Heart right ventricle (tissue), 16 donors: ENCODE measurements at places on chromosomes 16 and 17. TPM values are rescaled to one million over a fixed set of nuclear protein-coding genes. Genes with fewer than 3 reads are reported as not detected.

KRT9 gene
- not detected for polyA plus RNA-seq

FOXN1 gene
- not detected for polyA plus RNA-seq

HS3ST3B1 gene
- polyA plus RNA-seq = 0.73 TPM

PMP22 gene
- 62.0 TPM for polyA plus RNA-seq

MTMR4 gene
- polyA plus RNA-seq = 9.6 TPM

KREMEN2 gene
- polyA plus RNA-seq = not detected

ZNF764 gene
- polyA plus RNA-seq = 11.7 TPM

SAMD14 gene
- 3.8 TPM for polyA plus RNA-seq

TP53TG3D gene
- 0.13 TPM for polyA plus RNA-seq

TRIM16 gene
- polyA plus RNA-seq = 13.8 TPM

C16orf96 gene
- polyA plus RNA-seq = not detected

ITGAX gene
- 1.3 TPM for polyA plus RNA-seq

KCNJ2 gene
- polyA plus RNA-seq = 31.7 TPM

NOS2 gene
- polyA plus RNA-seq = not detected

DHRS7C gene
- polyA plus RNA-seq = 44.9 TPM

MT4 gene
- polyA plus RNA-seq = not detected

SSH2 gene
- polyA plus RNA-seq = 18.0 TPM

TGFB1I1 gene
- polyA plus RNA-seq = 37.3 TPM
